Mucosa of gallbladder (tissue), 1 donor: ENCODE measurements at places on chromosomes 12 and 14. TPM values are rescaled to one million over a fixed set of nuclear protein-coding genes. Genes with fewer than 3 reads are reported as not detected.

DNA sequence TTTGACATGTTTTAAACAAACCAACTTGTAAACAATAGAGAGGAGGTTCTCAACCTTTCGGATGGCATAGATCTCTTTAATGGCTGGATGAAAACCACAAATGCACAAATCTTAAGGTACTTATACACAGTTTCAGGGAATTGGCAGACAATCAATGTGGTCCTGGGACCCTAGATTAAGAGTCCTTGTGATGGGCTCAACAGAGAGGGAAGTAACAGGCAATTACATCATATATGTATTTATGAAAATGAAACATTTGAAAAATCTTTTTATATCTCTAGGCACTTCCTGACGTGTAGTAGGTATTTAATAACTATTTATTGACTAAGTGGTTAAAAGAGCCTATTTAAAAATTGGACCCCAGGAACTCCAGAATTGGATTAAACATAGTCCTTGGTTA lies 897 bp downstream of the ACTR10 start:
- no peak for DNase-seq

DNA sequence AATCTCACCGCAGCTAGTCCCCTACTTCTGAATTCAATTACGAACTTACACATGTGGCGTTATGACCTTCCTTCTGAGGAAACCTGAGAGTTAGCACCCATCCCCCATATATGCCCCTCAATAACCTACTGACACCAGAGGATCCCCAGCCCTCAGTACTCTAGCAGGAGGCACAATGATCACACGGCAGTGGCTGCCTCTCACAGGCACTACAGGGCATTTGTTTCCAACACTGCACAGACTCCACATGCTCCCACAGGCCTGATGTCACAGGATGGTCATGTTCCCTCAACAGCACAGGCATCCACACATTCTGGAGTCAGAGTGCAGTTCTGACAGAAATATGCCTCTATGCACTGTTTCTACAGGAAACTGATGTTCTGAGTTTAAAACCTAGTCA lies 17.4 kb downstream of the PPP1CC start:
- no peak for DNase-seq

DNA sequence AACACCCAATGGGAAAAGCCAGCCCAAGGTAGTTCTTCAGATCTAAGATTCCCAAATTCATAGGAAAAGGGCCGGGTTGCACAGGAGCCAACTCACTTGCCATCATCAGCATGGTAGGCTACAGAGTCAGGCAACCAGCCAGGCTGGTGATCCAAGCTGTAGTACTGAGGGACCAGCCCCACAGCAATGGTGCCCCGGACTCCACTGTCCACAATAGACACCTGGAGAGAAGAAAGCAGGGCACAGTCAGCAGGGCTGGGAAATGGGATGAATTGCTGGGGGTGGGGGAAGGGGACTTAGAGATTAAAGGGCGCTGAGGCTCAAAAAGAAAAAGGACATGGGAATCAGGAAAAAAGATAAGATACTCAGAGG lies 4.2 kb downstream of the SPRYD3 start:
- no peak for DNase-seq

- no peak for DNase-seq
Measured at GRCh38 chr14:61649283-61649682, 46.0 kb upstream of the HIF1A start.

CTSG gene
- total RNA-seq: 4.9 TPM

MLEC gene
- total RNA-seq: 335 TPM

SALL2 gene
- total RNA-seq: 8.3 TPM

LPAR5 gene
- 15.0 TPM for total RNA-seq

PIANP gene
- 5.0 TPM for total RNA-seq

TMEM30B gene
- total RNA-seq: 97.8 TPM
